NCI-H524 (cell line): ENCODE measurements at places on chromosomes 12 and 14.
A peak's percentile ranks its signal among the peaks of the same experiment; 100 is the strongest.

GRCh38 chr14:54758041-54758440 is 144.6 kb downstream of the GCH1 start:
- no peak for DNase-seq

- no peak for DNase-seq
These were observed 107.5 kb upstream of the DYRK2 start for GRCh38 chr12:67540920-67541624.

DNA sequence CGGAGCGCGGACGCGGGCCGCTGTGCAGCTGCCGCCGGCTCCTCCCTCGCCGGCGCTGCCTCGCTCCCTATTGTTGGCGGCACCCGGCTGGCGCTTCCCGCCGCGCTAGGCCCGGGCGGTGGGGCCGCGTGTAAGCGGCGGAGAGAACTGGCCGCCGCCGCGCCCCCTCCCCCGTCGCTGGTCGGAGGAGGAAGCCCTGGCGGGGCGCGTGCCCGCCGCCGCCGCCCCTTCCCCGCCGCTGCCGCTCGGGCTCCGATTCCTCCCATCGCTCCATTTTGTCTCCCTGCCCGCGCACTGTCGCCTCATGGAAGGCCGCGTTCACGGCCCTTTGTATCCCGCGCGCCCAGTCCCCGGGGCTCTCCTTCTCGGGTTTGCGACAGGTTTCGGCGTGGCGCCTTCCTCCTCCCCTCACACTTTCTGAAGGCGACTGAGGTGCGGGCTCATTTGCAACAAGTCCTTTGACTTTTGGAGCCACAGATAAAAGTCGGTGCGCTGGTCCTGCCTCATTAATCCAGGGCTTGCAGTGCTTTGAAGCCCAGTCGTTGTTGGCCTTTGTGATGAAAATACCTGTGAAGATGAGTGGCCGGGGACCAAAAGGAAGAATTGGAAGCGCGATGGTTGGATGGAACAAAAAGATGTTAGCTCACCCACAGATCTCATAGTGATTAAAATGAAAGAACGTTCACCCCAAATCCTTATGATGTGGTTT is 707 bp downstream of the CPSF6 start:
- peak; percentile 40 for DNase-seq

- no peak for DNase-seq
These were observed 510.5 kb upstream of the TBX3 start for GRCh38 chr12:115194448-115194847.

DNA sequence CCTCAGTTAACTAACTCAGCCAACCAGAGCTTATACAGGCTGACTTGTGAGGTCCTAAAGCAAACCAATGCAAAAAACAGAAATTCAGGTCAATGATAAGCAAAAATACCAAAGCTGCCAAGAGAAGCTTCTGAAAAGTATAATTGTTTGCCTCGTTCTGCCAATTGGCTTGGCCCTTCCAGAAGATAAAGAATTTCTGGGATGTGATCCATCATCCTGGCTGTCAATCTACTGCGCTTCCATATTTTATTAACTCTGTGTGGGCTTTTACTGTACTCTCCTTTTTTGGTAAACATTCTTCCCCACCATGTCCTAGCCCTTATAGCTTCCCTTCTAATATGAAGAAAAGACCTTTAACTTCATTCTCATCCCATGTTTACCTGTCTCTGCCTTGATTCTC is 387.9 kb downstream of the TMEM117 start:
- DNase-seq = no peak

DNA sequence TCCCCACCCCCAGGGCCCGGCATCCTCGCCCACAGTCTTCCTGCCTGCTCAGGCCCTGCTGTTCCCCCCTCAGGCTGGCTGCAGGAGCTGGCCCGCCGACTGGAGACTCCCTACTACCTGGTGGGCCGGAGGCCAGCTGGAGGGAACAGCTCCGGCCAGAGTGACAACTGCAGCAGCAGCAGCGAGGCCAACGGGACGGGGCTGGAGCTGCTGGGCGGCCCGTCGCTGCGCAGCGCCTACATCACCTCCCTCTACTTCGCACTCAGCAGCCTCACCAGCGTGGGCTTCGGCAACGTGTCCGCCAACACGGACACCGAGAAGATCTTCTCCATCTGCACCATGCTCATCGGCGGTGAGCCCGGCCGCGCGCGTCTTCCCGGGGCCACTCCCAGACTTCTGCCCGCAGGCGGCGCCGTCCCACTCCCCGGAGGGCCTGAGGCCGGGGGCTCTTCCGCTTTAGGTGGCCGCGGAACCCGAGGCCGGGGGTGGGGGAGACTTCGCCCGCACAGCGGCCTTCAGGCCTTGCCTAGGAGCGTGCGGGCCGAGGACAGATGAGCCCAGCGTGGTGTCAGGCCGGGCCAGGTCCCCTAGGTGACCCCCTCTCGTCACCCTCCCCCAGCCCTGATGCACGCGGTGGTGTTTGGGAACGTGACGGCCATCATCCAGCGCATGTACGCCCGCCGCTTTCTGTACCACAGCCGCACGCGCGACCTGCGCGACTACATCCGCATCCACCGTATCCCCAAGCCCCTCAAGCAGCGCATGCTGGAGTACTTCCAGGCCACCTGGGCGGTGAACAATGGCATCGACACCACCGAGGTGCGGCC is 10.2 kb downstream of the KCNH3 start:
- DNase-seq = no peak

GRCh38 chr12:121673013-121673511 is 3.6 kb upstream of the MORN3 start:
- peak; percentile 54 for DNase-seq

GRCh38 chr12:88227263-88227662 is 85.2 kb downstream of the TMTC3 start:
- DNase-seq = no peak

DNA sequence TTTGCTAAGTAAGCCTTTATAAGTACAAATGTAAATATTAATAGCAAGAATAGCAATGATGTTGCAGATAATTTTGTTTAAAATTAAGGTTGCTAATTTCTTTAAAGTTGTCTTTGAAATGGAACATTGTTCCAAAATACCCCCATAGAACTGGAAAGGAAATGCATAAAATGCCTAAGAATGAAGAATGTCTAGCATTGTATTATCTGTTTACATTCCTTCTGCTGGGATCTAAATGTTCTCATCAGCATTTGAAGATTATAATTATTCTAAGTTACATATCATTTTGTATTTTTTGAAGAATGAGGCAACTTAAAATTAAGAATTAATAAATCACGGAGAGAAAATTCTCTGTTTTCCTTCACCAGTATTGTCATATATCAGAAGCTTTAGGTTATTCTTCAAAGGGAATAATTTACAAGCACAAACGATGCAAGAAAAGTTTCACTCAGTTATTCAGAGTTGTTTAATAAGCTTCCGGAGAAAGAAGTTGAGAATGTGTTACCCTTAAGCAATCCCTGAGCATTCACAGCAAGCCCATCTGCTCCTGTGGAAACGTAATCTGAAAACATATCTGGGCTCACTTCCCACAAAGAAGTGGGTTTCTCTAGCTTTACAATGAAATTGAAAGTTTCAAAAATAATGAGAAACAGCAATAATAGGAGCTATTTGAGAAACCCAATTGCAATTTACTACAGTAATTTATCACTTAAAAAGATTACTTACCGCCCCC is 21.3 kb downstream of the SLC6A15 start:
- DNase-seq = no peak

- no peak for DNase-seq
These were observed 137.2 kb downstream of the PDZRN4 start for GRCh38 chr12:41325336-41325735.
